ENCODE measurements at places on chromosomes 16 and 17.
A peak's percentile ranks its signal among the peaks of the same experiment; 100 is the strongest.

GRCh38 chr16:17839907-17840306 lies 369.1 kb upstream of the XYLT1 start:
- DNase-seq: no peak

- no peak for DNase-seq
Measured at GRCh38 chr16:2855536-2855935, 2.4 kb downstream of the PRSS22 start.

DNA sequence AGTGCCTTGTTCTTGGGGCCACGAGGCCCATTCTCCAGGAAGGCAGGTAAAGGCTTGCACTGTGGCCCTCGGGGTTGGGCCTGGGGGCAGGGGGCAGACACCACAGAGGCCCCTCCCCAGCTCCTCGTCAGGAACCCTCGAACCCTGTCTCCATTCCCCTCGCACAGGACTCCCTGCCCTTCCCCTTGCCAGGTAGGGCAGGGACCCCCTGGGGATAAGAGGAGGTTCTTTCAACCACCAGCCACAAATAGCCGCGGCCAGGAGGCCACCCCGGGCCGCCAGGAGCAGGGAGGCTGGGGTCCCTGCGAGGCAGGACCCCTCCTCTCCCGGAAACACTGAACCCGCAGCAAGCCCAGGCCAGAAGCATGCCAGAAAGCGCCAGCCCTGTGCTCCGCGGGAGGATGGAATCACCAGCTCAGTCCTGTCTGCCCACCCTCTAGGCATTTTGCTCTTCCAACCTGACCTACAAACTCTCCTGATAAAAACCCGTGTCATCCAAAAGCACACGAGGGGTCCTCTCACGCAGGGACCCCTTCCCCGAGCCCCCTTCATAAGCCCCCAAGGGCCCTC lies 45.6 kb downstream of the SLC47A1 start:
- no peak for DNase-seq

DNA sequence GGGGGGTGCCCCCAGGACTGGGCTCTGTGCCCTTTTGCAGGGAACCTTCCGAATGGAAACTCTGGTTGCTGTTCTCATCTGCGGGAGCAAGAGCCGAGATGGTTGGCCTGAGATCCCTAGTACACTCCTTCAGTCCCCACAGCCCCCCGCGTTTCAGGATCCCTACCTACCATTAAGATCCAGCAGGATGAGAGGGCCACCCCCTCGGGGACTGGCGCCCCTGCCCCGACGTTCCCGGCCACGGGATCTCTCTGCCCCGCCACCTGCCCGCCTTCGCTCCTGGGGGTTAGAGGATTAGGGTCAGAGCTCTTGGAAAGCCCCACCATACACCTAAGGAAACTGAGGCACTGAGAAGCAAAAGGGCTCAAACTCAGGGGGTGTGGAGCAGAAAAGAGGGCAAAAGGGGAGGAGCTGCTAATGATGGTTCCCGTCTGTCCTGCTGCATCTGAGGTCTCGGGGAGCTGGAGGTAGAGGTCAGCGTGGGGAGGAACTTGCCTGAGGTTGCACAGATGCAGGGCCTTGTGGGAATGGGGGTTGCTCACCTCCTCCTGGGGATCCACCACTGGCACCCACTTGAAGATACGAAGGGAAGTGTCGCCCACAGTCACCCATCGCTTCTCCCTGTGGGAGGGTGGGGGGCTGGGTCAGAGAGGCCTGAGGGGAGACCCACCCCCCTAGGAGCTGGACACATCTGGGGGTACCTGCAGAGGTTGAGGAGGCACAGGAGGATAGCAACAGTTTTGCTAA lies 1.0 kb downstream of the BCL7C start:
- no peak for DNase-seq

DNA sequence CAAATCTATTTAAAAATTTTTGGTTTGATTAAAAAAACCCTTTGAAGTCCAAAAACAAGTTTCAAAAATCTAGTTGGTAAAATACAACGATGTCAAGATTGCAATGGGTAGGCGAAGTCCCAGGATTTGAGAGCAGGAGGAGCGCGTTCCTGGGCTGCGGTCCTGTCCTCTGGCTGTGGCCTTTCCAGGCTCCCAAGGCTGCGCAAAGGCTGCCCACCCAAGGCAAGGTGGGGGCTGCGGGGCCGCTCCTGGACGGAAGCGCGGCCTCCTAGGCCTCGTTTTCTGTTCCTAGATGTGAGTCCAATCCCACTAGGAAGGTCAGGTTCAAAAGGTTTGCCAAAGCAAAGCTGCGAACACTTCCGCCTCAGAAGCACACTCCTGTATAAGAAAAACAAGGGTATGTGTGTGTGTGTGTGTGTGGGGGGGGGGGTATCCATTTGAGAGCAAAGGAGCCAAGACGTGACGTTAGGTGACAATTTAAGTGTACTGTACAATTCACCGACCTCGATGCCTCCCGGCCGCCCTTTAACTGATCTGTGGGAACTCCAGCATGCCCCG lies 9.2 kb downstream of the AHSP start:
- no peak for DNase-seq

DNA sequence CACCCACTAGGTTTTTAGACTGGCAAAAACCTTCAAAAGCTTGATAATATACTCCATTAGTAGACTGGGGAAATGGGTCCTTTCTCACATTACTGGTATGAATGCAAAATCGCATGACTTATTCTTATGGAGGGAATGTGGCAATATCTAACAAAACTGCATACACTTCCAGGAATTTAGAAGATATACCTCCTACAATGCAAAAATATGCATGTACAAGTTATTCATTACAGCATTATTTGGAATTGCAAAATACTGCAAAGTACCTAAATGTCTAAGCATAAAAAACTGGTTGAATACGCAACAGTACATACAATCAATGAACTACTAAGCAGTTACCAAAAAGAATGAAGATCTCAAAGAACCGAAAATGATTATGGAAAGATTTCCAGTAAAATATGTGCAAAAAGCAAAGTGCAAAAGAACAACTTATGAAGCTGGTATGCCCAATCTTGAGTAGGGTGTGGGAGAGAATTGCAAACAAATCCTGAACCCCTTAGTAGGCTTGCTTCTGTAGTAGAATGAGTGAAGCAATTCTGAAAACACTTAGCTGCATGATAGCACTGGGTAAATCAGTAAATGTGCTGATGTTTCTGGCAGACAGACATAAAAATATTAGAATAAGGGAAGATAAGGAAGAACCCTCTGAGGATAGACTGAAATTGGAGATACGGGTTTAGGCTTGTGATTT lies 180.1 kb downstream of the PARN start:
- peak; percentile 80 for DNase-seq

GRCh38 chr16:28297784-28298510 lies 5.6 kb downstream of the SBK1 start:
- DNase-seq: no peak

All from fibroblast of upper back skin (primary cell).